ENCODE measurements at places on chromosomes 7 and 10.

DNA sequence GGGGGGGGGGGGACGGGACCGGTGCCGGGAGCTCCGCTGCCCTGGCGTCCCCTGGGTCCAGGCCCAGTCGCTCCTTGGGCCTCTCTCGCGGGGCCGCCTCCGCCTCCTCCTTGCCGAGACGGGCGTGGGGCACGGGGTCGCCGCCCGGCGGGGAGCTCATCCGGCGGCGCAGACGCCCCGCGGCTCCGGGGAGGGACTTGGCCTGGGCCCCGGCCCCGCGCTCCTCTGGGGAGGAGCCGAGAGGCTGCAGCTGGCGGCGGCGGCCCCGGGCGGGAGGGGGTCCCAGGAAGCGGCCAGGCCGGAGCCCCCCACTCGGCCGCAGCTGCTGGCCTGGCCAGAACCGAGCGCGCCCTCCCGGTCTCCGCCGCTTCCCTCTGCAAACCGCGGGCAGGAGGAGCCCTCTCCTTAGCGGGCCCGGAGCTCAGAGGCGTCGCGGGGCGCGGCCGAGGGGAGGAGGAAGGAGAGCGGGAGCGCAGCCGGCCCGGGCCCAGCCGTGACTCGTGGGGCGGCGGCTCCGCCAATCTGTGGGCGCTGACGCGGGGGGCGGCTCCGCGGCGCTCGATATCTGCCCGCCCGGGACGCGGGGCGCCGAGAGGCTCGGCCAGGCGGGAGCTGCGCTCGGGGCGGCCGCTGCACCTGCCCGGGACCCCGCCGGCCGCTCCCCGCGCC, at the start of gene FAM20C:
TSS of gene FAM20C (plus strand) at position 591 of the 669 bp plus-strand sequence. CDS start 629 bp downstream, outside the sequence.
- peak; percentile 6 for DNase-seq

DNA sequence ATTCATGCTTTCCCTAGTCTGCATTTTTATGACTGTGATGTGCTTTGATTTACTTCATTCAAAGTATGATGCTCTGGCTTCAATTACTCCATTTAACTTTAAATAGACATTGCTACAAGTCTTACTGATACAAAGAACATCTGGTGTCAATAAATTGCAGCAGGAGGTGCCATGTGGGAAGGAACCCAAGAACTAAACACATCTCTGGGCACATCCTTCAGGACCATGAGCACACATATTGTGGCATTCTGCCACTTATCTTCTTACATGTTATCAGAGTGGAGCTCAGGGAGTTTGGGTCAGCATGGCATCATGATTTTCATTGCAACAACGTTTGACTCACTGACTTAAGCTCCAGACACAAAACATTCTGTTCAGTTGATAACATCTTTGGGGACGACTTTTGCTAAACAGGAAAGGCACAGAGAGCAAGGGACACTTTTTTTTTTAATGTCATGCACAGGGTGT, 227.0 kb downstream of the DKK1 start:
- no peak for DNase-seq

DNA sequence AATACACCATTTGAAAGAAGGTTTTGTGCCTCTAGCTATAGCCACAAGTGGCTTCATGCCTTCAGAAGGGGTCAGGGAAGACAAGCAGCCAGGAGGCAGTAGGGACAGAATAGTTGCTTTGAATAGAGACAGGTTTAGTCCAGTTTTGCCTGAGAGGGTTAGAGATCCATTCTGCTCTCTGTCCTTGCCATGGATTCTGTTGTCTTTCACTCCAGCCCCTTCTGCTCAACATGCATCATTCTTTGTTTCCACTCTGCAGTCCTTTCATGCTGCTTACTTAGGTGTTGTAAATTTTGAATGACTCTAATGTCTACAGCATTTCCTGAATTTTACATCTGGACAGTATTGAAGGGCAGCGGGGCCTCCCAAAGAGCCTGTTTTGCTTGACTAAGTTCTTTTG, 60.3 kb downstream of the CNTNAP2 start:
- no peak for DNase-seq

GRCh38 chr10:42932735-42933447, 144.0 kb upstream of the RET start:
- DNase-seq, result no peak

DNA sequence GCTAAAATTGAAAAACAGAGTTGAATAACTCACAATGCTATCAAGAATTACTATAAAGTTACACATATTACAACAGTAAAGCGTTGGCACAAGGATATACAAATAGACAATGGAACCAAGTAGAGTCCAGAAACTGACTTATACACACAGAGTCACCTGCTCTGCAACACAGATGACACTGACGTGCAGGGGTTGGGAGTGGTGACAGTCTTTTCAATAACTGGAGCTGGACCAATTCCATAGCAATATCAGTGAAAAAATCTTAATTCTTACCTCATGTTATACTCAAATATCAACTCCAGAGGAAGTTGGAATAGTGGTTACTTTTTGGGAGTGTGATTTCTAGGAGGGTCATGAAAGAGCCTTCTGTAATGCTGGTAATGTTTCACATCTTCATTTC, 62.5 kb upstream of the NPY start:
- no peak for DNase-seq

DNA sequence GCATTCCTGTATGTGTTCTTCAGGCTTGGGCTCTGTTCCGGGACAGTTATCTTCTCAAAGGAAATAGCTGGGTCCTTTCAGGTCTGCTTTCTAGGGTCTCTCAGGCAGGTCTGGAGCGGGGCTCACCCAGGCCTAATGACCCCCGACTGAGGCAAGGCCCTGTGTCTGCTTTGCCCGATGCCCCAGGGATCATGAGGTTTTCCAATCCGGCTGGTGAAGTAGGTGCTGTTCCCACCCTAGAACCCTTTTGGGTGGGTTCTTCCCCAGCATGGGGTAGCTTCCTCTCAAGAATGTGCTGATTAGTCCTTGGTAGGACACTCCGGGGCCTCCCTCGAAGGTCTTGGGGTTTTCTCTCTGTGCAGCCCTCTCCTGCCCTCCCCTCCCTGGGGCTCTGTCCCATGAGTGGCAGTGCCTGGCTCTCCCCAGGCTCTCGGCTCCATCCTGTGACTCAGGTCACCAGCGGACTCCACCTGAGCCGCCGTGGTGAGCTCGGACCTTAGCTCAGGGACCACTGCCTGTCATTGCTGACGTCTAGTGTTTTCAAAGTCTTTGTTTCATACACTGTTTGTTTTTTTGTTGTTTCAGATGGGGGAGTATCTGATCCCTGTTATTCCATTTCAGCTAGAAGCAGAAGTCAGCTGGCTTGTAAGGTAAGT, 71.0 kb upstream of the NKX6-2 start:
- DNase-seq, result no peak

- no peak for DNase-seq
These were observed 57.8 kb downstream of the MICU1 start for GRCh38 chr10:72567889-72568640.

DNA sequence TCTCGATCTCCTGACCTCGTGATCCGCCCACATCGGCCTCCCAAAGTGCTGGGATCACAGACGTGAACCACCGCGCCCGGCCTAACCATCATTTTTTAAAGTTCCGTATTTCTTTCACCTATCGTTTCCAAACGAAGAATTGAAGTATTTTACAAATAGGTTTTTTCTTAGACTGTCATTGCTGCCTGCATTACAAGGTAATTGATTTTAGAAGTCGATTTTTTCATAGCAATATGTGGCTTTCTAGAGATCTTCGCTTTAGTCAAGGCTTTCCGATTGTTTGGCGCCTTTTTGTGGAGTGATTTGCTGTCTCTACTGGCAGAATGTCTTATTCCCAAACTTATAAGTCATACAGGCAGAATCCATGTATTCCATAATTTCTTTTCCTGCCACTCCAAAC, 109.2 kb downstream of the TRIL start:
- no peak for DNase-seq

DNA sequence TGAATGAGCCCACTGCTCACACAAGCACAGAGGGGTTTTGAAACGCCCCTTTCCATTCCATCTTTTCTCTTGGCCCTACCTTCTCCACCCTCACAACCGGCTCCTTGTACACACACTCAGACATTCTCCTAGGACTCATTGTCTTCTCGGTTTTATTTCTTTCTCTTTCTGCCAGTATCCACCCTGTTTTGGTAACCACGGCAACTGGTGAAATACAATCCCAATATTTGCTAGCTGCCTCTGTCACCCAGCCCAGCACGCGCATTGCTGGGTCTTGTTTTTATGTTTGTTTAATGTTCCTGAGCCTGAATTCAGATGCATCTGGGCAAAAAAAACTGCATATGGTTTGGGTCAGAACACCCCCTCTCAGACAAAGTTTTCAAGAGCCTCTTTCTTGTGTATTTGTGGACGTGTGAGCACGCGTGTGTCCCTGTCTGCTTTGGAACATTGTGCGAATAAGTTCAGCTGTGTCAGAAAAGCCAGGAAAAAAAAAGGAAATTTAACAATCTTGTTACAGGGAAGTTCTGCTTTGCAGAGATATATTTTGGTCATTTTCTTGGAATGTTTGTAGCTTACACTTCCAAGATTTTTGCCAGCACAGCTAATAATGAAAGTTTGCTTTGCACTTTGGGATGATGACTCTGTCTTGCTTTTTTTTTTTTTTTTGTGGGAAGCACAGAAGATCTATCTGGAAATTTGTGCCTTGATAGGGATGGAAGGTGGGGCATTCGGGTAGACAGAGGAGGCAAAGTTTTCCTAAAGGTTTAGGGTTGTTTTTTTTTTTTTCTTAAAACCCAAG, 225.9 kb downstream of the TRIL start:
- no peak for DNase-seq

- no peak for DNase-seq
These were observed 4.4 kb upstream of the ZNF467 start for GRCh38 chr7:149777551-149778326.

GRCh38 chr7:90621747-90622140, 25.6 kb downstream of the CDK14 start:
- no peak for DNase-seq

GRCh38 chr10:132535065-132535651, 2.4 kb upstream of the INPP5A start:
- DNase-seq, result no peak

GRCh38 chr7:142140401-142140959, 29.0 kb downstream of the MGAM2 start:
- no peak for DNase-seq

GRCh38 chr7:6481445-6481844, 33.7 kb upstream of the DAGLB start:
- no peak for DNase-seq

GRCh38 chr10:61635471-61635870, 27.3 kb upstream of the CABCOCO1 start:
- DNase-seq, result no peak

DNA sequence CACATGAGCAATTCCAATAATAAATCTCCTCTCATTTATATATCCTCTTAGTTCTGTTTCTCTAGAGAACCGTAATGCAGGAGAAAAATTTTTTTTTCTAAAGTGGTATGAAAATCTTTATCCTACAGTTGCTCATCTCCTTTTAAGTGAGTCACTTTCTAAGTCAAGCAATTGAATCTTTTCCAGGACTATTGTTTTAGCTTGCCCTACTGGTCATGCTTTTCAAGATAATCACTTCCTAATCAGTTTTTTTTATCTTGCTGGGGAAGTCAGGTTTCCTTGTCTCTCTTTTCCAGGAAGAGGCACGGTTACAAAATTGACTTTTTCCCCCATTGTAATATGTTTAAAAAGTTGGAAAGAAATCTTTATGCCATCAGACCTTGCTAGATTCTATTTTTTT, 44.0 kb downstream of the INPP5F start:
- no peak for DNase-seq

DNA sequence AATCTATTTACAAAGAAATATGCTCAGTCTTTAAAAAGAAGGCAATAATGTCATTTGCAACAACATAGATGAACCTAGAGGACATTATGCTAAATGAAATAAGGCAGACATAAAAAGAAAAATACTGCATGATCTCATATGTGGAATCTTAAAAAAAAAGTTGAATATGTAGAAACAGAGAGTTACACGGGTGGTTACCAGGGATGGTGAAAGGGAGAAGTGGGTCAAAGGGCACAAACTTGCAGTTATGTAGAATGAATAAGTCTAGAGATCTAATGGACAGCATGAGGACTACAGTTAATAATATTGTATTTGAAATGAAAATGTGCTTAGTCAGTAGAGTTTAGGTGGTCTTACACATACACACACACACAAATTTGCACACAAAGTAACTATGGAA, 88.2 kb upstream of the CCDC71L start:
- DNase-seq, result no peak

DNA sequence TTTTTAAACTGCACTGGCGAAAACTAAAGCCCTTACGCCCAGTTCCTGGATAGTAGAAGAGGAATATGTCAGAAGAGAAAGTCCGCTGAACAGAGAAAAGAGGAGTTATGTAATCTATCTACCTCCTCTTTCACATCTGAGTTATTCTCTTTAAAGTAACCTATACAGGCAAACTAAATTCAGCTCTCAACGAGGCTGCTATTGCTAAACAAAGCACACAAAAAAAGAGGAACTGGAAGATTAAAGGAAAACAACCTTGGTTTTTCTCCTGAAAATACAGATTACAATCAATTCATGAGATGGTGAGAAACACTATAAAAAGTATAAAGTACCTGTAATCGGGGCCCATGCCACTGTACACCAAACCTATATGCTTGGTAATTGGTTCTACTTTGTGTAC, 5.8 kb downstream of the PSMA2 start:
- DNase-seq, result no peak

- DNase-seq, result no peak
These were observed 162.2 kb downstream of the AOAH start for GRCh38 chr7:36562121-36562520.

DNA sequence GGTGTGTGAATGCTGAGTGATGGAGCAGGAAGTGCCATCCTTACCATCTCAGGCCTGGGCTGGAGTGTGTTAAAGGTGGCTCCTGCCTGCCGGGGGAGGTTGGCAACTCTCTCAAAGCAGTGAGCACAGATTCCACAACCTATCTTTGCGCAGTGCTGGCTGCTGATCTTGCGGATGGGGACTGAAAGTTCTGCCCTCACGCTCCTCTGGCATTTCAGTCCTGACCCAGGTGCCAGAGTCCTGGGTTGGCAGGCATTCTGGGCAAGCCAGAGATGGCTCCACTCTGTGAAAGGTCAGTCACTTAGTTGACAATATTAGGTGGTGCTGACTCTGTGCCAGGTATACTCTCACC, 315.5 kb downstream of the RPS24 start:
- DNase-seq, result no peak

GRCh38 chr10:29469481-29470354, 165.1 kb downstream of the SVIL start:
- DNase-seq, result no peak

- no peak for DNase-seq
These were observed 1.5 kb downstream of the NIPSNAP2 start for GRCh38 chr7:55965805-55966421.
